ENCODE measurements at places on chromosomes 6 and 20.

GRCh38 chr20:20073801-20074371, 21.6 kb downstream of the CFAP61 start:
- DNase-seq, result no peak

GRCh38 chr6:343960-344815, 47.4 kb upstream of the IRF4 start:
- DNase-seq, result no peak

GRCh38 chr20:1388253-1388652, 4.6 kb downstream of the FKBP1A start:
- DNase-seq, result no peak

GRCh38 chr6:43454696-43455530, 435 bp downstream of the DLK2 start:
- peak; percentile 92 for DNase-seq

DNA sequence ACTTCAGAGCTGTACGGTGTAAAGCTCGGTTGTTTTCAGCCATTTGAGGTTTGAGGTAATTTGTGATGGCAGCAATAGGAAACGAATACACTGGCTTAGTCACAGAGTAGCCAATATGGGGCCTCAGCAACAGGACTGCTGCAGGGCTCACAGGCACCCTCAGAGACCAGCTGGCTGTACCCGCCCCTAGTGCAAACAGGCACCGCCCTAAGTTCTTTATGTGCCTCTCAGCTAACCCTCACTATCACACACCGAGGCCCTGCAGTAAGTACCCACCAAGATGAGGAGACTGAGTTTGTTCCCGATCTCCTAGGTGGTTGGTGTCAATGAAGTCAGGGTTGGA, 11.2 kb upstream of the SERPINB9 start:
- no peak for DNase-seq

DNA sequence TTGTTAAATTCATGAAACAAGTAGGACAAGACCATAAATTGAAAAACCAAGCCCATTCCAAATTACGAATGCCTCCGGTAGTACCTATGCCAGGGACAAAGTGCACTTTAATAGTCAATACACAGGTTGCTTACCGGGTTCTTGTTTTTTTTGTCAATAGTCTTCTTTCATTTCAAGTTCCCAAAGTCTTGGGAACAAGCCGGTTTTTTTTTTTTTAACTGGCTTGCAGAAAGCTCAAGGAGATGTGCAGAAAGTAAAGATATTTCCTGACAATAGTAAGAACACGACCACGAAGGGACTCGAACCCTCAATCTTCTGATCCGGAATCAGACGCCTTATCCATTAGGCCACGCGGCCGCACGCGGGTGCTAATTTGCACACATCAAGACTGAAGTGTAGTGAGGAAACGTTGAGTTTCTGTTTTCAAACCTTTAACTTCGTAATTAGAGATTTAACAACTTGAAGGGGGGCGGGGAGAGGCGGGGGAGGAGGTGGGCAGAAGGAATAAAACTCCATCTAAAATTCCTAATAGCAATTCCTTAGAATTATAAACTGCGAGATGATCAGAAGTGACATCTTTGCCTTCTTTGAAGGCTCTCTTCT, 181.0 kb downstream of the TRIM27 start:
- no peak for DNase-seq

- DNase-seq, result no peak
Measured at GRCh38 chr6:2959909-2960719, 11.3 kb downstream of the SERPINB6 start.

DNA sequence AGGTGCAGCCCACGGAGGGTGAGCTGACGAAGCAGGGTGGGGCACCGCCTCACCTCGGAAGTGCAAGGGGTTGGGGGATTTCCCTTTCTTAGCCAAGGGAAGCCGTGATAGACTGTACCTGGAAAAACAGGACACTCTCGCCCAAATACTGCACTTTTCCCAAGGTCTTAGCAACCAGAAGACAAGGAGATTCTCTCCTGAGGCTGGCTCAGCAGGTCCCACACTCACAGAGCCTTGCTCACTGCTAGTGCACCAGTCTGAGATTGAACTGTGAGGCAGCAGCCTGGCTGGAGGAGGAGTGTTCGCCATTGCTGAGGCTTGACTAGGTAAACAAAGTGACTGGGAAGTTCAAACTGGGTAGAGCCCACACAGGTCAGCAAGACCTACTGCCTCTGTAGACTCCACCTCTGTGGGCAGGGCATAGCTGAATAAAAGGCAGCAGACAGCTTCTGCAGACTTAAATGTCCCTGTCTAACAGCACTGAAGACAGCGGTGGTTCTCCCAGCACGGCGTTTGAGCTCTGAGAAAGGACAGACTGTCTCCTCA, 28.0 kb downstream of the SYNE1 start:
- DNase-seq, result no peak
